A549 treated with ZK216348 at 1 μM for 4 hours (cell line): ENCODE measurements at places on chromosomes 5 and 9. TPM values are rescaled to one million over a fixed set of nuclear protein-coding genes. Genes with fewer than 3 reads are reported as not detected.

The FXN gene
- total RNA-seq = 24.4 to 30.0 TPM (median 27.1 TPM) in 5 replicates

The POU4F3 gene
- total RNA-seq = 0.07 to 0.14 TPM (median 0.08 TPM) in 3 of 5 replicates, not detected in the others

The ATOSB gene
- total RNA-seq = 7.2 to 11.9 TPM (median 10.5 TPM) in 5 replicates

The KIF27 gene
- total RNA-seq = 0.68 to 1.7 TPM (median 1.3 TPM) in 5 replicates

The SLC4A9 gene
- total RNA-seq = 0.33 TPM in 1 of 5 replicates, not detected in the others

The C5orf34 gene
- 3.5 to 6.2 TPM (median 4.5 TPM) in 5 replicates for total RNA-seq

The CCNI2 gene
- total RNA-seq = 0.06 to 0.09 TPM in 2 of 5 replicates, not detected in the others

The KIAA0825 gene
- 0.27 to 0.55 TPM (median 0.44 TPM) in 5 replicates for total RNA-seq

The PLEKHG4B gene
- total RNA-seq = 0.50 to 1.7 TPM (median 1.0 TPM) in 5 replicates

The CMYA5 gene
- 0.07 to 0.53 TPM (median 0.18 TPM) in 5 replicates for total RNA-seq

The ANKRD18A gene
- 8.2 to 12.4 TPM (median 10.0 TPM) in 5 replicates for total RNA-seq

The DOCK2 gene
- 3.1 to 4.6 TPM (median 3.7 TPM) in 5 replicates for total RNA-seq

The FGF18 gene
- total RNA-seq = 0.75 to 1.2 TPM (median 0.80 TPM) in 5 replicates

The C9orf50 gene
- total RNA-seq = not detected in 5 replicates

The TIMD4 gene
- 0.85 to 1.7 TPM (median 1.4 TPM) in 5 replicates for total RNA-seq

The TTLL11 gene
- 3.9 to 5.0 TPM (median 4.1 TPM) in 5 replicates for total RNA-seq

The CARTPT gene
- not detected in 5 replicates for total RNA-seq

The PPP3R2 gene
- not detected in 5 replicates for total RNA-seq

The NDST1 gene
- 40.4 to 72.8 TPM (median 62.6 TPM) in 5 replicates for total RNA-seq

The ZNF169 gene
- 1.6 to 1.9 TPM (median 1.7 TPM) in 5 replicates for total RNA-seq

The NPR3 gene
- total RNA-seq = 15.6 to 22.5 TPM (median 19.0 TPM) in 5 replicates

The BTNL8 gene
- total RNA-seq = not detected in 5 replicates

The ECSCR gene
- total RNA-seq = not detected in 5 replicates

The ABCA1 gene
- total RNA-seq = 3.3 to 5.2 TPM (median 4.7 TPM) in 5 replicates

The WDR38 gene
- total RNA-seq = 0.13 to 0.19 TPM (median 0.19 TPM) in 3 of 5 replicates, not detected in the others

The IRX4 gene
- total RNA-seq = 0.37 to 0.59 TPM (median 0.46 TPM) in 4 of 5 replicates, not detected in the other

The RIGI gene
- total RNA-seq = 2.8 to 4.7 TPM (median 3.5 TPM) in 5 replicates

The ZDHHC11 gene
- total RNA-seq = 11.9 to 21.0 TPM (median 19.8 TPM) in 5 replicates

The GABRP gene
- total RNA-seq = not detected in 5 replicates

The HTR1A gene
- not detected in 5 replicates for total RNA-seq

The MACIR gene
- 14.2 to 20.1 TPM (median 19.8 TPM) in 5 replicates for total RNA-seq

The ELOVL7 gene
- total RNA-seq = 7.4 to 14.1 TPM (median 11.3 TPM) in 5 replicates
